ENCODE measurements at places on chromosomes 4 and X.

- no peak for DNase-seq
These were observed 65.7 kb downstream of the TMEM154 start for GRCh38 chr4:152613841-152614721.

DNA sequence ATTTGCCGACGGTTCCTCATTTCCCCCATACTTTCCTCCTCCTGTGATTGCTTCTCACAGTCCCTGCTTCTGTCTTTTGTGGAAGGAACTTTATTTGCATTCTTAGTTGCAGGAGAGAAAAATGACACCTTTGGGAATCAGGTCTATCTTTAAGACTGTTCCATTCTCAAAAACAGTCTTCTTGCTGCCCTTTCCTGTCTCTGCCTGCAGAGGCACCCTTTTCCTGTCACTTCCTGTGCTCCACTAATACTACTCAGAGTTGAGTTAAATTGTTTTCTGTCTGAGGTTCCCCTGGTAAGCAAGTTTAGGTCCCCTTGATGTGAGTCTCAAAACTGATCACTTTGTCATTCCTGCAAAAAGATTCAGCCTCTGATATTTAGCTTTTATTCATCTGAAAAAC is 208.8 kb upstream of the CLNK start:
- DNase-seq: no peak

DNA sequence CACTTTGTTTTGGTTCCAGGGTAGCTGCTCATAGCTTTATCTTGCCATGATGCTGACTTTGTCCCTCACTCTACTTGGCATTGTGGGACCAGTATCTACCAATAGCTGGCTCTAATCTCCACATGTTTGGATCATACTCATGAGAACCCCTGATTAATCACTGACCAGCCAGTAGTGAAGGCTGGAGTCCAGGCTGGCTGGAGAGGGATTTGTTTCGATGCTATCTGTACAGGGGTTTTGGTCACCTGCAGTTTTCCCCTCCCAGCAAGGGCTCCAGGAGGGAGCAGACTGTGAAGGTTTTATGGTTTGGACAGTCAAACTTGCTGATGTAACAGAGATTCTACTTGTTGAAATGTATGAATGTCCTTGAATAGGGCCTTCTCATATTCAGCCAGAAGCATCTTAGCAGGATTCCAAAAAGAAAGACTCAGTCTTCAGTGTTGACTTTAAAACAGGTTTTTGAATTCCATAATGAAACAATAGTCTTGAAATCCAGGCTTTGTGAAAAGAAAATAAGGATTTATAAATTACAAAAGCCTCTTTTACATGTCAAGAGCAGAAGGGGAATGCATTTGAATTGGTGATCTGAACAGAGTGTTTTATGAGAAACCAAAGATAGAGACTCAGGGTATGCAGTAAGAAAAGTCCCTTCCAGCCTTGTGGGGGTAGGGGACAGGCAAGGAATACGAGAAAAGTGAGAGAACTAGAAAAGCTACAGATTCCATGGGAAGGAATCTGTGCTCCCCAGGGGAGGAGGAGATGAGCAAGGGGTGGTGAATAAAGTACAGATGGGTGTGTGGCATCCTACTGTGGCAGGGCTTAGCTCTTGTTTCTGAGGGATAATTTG is 103.1 kb upstream of the SHISA3 start:
- DNase-seq: no peak

DNA sequence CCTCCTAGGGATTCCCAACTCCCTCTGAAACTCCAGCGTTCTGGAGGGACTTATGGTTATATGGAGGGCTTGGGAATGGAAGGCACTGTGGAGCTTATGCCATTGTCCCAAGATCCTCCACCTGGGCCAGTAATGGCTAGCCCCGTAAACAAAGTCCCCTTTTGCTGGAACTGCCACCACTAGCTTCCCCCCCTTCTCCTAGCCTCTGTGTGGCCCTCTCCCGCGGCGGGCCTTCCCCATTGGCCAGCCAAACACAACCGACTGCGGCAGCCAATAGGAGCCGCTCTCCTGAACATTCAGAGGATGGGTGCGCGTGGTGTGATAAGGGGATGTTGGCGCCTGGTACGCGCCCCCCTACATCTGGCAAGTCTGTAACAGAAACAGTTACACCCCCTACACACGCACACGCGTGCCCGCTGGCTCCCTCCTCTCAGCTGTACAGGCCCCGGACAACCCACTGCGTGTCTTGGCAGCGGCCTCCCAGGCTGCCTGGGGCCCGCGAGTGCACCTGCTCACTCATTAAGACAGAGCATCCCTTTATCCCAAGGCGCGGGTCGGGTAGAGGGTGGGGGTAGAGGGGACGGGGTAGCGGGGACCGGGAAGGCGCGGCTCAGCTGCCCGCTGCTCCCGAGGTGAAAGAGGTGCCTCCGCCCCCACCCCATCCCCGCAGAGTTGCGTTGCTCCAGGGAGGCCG is 863 bp upstream of the RAB33A start:
- no peak for DNase-seq

DNA sequence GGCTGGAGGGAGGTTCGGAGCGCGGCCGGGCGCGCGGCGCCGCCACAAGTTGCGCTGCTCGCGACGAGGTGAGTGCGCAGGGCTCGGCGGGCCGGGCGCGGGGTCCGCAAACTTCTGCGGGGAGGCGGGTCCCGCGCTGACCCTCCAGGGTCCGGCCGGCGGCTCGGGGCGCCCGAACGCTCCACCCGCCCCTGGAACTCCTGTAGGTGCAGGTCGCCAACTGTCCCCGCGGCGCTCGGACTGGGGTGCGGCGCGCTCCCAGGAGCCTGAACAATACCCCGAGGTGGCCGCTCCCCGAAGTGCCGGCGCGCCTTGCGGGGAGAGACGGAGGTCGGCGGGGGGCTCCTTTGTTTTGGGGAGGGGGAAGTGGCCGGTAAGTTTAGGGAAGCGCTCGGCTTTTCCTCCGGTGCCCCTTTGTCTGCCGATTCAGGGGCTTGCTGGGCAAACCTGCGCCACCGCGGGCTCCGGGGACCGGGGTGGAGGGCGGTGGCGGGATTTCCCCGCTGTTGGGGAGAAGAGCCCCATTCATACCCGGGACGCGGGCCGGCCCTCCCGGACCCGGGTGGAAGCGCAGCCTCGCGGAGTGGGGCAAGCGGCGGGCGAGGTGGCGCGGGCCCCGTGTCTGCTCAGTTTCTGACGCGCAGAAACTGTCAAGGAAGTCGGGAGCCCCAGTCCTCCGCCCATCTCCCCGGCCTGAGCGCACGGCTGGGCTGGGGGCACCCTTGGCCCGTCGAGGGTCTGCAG is 694 bp downstream of the TBL1X start:
- no peak for DNase-seq

GRCh38 chr4:8278421-8279287 is 9.1 kb downstream of the HTRA3 start:
- no peak for DNase-seq

DNA sequence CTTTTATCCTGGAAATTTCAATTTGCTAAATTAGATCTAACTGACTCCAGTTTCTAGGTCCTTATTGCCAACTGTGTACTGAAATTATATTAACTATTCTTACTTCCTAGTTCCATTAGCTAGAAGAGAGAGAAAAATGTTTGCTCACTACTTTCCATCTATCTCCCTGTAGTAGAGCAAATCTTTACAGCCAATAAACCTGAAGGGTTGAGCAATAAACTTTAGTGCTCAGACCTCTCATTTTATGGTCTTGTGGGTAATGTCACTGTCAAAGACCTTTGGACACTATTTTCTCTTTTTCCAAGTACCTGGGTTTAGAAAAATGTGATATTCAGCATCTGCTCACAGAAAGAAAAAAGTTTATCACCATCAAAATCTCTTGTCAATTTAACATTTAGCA is 237.5 kb upstream of the GEMIN8 start:
- DNase-seq: no peak

DNA sequence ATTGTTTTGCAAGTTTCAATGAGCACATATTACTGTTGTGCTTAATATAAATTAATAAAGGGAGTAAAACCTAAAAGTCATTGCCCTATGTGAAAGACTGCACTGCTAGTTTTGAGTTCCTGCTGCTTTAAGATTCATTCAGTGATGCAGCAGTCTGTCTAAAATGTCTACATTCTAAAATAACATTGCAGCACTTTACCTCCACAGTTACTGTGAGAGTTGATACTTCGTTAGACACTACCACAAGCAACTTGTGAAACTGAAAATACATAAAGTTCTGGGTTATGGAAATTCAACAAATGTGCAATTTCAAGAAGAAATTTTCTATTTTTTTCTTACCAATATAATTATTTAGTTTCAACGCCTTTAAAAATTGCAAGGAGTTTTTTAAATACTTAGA is 1175.2 kb upstream of the DIAPH2 start:
- no peak for DNase-seq

GRCh38 chrX:46279925-46280313 is 265.3 kb downstream of the ZNF674 start:
- no peak for DNase-seq

- DNase-seq: no peak
These were observed 2371.5 kb upstream of the TENM3 start for GRCh38 chr4:179871726-179872125.

GRCh38 chr4:175970724-175971123 is 94.9 kb upstream of the WDR17 start:
- DNase-seq: no peak

DNA sequence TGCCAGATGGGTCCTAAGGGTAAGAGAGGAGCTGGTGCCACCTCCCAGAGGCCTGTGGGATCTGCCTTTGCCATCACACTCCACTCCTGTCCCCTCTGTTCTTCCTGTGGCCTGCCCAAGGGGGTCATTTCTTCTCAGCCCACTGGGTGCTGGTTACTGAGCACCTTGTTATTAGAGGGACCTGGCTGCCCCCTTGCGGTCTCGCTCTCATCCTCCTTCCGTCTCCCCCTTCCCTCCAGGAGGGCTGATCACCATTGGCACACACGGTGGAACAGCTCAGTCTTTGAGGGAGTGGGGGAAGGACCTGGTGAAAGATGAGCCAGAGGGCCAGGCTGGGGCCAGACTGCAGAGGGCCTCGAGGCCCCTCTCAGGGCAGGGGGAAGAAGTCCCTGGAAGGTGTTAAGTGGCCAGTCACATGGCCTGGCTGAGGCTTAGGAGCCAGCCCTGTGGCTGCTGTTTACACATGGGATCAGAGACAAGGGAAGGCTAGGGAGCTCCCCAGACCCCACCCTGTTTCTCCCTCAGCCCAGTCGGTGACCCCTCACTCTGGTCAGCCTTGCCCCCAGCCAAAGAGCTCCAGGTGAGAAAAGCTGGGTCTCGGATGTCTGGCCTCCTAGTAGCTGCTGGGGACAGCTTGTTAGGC is 68.1 kb downstream of the MTMR1 start:
- no peak for DNase-seq

GRCh38 chr4:166839615-166840251 is 394.6 kb downstream of the SPOCK3 start:
- DNase-seq: no peak

- DNase-seq: peak; percentile 27
These were observed 13.1 kb downstream of the TCEAL7 start for GRCh38 chrX:103343105-103343504.

DNA sequence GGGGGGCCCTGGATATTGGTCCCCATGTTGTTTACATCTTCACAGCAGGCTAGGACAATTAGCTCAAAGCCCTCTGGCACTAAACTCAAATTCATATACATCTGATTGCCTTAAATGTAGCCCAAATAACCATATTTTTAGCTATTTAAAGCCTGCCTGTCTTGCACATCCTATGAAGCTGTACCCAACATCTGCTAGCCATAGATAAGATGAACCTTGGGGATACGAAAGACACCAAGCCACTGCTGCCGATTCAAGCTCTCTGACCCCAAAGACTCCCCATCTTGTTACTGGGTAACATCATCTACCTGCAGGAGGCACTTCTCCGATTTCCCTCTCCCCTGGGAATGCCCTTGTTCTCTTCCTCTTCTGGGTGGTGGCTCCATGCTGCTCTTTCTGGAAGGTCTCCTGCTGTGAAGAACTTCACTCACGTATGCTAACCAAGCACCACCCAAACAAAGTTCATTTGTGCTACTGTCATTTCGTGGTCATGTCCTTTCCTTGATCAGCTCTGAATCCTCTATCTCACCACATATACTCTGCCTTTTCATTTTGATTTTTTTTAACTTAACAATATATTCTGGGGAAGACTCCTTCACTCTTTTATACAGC is 107.7 kb upstream of the ATXN3L start:
- DNase-seq: no peak

DNA sequence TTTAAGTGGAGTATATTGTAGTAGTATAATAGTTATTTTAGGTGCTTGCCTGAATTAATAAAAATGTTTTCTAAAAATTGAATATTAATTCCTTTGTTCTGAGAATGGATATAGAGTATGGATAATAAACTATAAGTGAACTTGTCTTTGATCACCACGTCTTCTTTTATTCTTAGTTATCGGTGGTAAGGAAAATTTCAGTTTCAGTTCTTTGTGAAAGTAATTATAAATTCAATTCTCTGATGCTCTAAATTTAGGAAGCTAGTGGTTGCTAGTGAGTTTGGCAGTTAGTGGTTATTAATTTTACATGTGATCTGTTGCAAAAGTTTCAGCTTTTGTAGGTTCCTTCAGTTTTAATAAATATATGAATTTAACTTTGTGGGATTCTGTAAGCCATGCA is 30.8 kb downstream of the MRPL1 start:
- DNase-seq: no peak

- DNase-seq: no peak
These were observed 264.0 kb upstream of the SLIT2 start for GRCh38 chr4:19987746-19988145.

DNA sequence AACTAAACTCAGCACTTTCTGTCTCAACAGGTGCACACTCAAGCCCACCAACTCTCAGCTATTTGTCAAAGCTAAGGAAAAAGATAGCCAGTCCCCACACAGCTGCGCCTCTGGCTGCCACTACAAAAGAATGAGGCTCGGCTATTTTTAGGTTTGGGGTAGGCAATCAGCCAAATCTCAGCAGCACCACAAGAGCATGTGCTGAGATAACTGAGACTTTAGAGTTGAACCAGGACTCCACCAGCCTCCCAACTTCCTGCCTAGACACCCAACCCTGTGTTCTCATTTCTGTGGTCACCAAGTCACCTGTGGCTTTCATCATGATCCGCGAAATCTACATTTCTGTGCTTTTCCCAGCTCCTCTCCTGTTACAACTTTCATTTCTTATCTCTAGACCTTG is 28.0 kb downstream of the DMD start:
- DNase-seq: no peak

DNA sequence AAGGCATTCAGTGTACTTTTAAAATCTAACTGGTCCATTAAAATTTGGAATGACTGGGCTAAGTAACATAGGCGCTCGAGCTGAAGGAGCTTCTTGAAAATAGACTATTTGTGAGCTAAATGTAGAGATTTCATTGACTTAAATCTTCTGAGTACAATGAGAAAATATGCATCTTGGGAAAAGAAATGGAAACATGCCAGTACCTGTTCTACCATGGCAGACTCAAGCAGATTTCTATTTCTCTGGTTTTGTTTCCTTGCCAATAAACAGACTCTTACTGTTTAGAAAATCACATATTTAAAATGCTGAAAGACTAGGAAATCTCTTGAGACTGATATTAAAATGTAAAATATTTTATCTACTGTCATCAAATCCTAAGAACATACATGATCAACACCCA is 678.1 kb downstream of the FAT4 start:
- no peak for DNase-seq

- no peak for DNase-seq
These were observed 31.2 kb upstream of the VCX3B start for GRCh38 chrX:8433109-8434062.

GRCh38 chr4:6714954-6715353 is 1.0 kb upstream of the BLOC1S4 start:
- DNase-seq: no peak

Data from stimulated activated CD4-positive, alpha-beta T cell treated with anti-CD3 and anti-CD28 coated beads, Interleukin-15, amount 100 ng/mL, for 48 hours (primary cell).